ENCODE measurements at places on chromosomes 2 and 18.

GRCh38 chr2:220847006-220847405, 725.1 kb downstream of the EPHA4 start:
- no peak for DNase-seq

DNA sequence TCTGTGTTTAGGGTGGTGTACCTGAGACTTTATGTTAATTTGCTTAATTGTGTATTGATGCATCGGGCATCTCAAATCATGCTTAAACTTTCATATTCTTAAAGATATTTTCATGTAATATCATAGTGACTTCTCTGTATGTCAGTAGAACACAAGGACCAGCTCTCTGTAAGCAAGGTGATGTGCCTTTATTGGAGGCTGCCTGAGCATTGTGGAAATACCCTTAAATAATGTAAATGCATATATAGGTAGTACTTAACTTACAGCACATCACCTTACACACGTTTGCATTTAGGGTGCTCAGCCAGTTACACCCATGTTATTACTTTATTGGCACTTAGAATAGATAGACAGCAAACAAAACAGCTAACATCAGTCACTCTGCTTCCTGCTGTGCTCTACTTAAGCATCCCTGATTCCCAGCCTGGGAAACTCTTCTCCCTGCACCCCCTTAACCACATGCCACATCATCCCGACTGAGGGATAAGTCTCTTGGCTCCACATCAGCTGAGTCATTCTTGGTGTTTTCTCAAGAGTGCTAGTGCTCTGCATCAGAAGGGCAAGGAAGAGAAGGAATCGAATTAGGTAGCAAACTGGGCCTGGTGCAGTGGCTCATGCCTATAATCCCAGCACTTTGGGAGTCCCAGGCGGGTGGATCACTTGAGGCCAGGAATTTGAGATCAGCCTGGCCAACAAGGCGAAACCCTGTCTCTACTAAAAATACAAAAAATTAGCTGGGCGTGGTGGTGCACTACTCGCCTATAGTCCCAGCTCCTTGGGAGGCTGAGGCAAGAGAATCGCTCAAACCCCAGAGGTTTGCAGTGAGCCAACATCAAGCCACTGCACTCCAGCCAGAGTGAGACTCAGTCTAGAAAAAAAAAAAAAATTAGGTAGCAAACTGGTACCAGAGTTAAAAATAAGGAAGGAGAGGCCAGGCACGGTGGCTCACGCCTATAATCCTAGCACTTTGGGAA, 108.7 kb downstream of the MAP3K20 start:
- DNase-seq = no peak

- DNase-seq = no peak
Measured at GRCh38 chr2:190343089-190343535, 277 bp upstream of the INPP1 start.

DNA sequence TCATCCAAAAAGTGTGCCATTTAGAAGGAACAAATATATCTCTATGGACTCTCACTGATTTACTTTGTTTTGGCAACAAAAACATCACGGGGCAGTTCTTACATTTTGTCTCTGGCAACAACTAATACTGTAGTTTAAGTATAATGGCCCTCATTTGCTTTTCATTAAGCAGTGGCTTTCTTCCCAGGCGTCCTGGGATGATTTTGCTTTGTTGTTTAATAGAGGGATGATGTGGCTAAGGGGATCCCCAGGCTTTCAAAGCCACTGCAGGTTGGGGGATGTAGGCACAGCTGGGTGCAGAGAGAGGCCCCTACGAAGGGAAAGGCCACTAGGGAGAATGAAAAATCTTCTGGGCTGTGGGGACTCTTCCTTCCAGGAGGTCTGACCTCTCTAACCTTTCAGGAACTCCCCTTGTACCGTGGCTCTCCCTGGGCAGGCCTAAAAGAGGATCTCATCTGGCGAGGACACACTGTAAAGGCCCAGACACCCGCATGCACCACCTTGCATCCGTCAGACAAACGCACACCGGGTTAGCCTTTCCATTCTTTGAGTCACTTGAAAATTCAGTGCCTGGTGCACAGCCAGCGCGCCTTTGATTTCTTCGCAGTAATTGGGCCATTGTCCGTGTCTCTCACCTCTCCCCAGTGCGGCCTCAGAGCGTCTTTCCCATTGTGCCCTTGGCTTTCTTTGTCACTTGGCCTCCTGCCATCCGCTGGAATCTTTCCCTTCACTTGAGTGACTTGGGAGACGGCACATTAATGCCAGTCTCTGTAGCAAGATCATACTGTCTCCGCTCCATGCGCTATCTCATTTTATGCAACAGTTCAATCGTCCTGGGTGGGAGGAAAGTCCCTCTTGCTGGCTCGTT, 40.3 kb upstream of the AFF3 start:
- DNase-seq = no peak

DNA sequence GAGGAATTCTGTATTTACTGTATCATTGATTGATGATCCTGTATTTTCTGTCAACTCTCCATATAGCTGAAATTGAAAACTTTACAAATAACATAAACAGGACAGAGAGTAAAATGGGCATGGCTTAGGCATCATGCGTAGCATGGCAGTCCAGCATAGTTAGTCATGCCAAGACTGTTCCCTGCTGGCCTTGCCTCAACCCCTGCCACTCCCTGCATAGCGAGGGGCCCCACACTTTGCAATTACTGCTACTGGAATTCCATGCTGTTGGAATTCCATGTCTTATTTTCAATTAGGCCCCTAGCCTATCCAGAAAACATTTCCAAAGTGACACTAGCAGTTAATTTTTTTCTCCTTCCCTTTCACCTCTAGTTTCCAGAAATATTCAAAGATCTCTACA, 15.1 kb upstream of the SOX11 start:
- DNase-seq = no peak

DNA sequence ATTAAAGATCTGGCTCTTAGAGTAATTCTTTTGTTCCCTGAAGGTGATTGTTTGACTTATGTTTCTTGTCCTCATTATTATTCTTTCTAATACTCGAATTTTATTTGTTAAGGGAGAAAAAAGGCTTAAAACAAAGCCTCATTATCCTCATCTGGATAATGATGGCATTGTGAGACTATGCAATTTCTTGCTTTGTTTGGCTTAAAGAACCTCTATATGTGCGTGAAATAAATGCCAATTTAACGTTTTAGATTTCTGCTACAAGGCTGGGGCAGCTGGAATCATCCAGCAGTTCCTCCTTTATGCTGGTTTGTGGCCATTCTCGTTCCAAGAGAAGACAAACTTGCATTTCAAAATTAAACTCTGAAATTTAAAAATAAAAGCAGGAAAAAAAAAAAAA, 4.9 kb upstream of the DPYSL5 start:
- no peak for DNase-seq

DNA sequence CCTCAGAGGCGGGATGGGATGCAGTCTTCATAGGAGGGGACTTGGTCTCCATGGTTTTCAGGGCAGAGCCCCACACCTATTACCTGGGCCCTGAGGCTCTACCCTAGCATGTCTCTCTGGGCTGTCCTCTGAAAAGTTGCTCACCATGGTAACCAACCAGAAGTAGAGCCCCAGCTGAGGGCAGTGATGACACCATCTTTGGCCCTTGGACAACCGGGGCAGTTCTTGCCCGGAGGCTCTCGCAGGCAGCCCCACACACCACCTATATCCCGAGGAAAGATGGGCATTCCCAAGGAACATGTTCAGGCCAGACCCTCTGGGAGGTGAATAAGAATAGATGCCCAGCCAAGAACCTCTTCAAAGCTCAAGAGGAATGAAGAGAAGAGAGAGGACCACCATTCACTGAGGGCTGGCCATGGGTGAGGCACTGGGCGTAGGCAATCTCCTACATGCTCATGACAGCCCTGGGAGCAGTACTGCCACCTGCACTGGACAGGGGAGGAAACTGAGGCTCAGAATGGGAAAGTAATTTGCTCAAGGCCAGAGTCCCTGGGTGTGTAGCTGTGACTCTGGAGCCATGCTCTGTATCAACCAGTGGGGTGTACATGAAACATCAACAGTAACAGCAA, 72.5 kb downstream of the HS1BP3 start:
- no peak for DNase-seq

DNA sequence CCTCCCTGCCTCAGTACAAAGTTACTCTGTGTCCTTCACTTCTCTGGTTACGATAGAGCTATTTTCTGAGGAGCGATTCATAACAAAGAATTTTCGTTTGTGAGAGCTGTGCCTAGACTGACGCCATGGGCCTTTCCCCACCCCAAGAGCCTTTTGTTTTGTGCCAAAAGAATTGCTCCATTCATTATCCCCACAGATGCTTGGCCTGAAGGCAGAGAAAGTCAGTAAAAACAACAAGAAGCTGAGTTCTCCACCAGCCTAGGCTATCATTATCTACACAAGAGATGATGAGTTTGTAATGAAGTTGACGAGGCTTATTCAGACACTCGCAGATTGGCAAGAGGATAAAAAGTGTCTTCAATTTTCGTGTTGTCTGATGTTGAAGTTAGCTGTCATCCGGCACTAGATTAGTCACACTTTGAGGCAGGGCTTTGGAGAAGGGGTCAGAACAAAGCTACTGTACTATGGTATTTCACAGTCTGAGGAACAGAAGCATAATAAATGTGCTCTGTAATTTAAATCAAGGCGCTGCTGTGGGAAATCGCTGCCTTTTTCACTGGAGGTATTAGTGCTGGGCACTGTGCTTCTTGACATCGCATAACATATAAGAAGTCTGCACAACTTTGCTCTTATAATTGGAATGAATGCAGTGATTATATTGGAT, 278.4 kb upstream of the FIGN start:
- DNase-seq = peak; percentile 41

- DNase-seq = no peak
Measured at GRCh38 chr2:178395295-178395694, 55.7 kb downstream of the PRKRA start.

- DNase-seq = no peak
Measured at GRCh38 chr2:62222674-62223073, 26.8 kb downstream of the B3GNT2 start.

Measured in amygdala (tissue), 56 donors.